ENCODE measurements at places on chromosomes 4 and X. TPM values are rescaled to one million over a fixed set of nuclear protein-coding genes. Genes with fewer than 3 reads are reported as not detected.

GRCh38 chr4:167421201-167421600 is 186.9 kb upstream of the SPOCK3 start:
- DNase-seq: no peak

DNA sequence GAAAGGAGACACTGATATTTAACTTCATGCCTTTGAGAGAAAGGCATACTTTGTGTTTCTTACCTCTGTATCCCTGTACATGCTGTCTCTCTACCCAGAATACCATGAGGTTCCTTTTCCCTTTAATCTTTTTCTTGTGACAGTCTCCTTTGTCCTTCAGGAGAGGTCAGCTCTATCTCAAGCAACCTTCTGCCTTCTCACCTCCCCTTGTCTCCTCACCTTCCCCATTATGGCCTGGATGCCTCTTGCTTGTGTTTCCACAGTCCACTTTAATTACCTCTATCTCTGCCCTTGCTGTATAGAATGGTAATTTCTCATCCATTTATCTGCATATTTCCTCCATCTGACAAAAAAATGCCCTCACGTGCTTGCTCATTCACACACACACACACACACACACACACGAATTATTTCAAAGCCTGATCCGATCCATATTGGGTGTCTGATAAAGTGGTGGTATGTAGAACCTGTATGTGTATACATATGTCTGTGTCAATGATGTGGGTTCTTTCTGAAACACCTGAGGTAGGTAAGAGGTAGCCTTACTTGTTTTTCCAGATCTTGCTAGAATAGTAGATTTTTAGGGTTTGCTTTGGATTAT is 28.5 kb downstream of the MSN start:
- DNase-seq: no peak

- DNase-seq: no peak
Measured at GRCh38 chrX:35406386-35406785, 391.8 kb upstream of the MAGEB16 start.

GRCh38 chrX:155959018-155959587 is 38.4 kb upstream of the IL9R start:
- DNase-seq: no peak

- DNase-seq: no peak
Measured at GRCh38 chr4:100428051-100428450, 89.8 kb downstream of the EMCN start.

DNA sequence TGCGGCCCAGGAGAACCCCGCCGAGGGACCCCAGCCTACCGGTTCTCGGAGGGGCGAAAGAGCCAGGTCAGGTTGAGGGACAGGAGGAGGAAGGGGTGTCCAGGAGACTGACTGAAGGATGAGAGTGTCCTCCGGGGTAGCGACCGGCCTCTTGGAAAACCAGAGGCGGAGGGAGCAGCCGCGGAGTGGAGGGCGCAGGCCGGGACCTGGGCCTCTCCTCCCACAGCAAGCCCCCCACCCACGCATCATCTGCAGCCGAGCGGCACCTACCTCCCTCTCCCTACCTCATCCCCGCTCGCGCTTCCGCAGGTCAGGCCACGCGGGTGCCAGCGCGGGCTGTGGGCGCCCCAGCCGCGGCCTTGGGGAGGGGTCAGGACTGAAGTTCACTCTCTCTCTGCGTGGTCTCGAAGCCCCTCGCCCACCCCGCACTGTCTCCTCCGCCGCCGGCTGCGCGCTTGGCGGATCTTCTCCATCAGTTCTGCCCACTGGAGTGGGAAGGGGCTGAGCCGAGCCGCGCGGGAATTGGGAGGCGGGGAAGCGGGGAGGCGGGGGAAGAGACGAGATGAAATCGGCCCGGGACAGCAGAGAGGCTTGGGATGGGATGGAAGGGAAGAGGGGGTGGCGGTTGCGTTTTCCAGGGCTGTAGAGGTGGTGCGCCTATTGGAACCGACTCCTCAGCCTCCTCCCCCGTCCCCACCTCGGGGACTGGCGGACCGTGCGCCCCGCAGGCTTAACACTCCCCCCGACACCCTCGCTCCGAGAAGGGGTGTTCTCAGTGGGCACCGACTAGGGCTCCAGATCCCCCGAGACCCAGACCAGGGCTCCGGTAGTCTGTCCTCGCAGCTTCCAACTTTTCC is 1.8 kb downstream of the NLGN4X start:
- no peak for DNase-seq

GRCh38 chr4:75004755-75005668 is 72.1 kb downstream of the PARM1 start:
- no peak for DNase-seq

GRCh38 chr4:59969909-59970308 is 1230.2 kb upstream of the ADGRL3 start:
- DNase-seq: no peak

DNA sequence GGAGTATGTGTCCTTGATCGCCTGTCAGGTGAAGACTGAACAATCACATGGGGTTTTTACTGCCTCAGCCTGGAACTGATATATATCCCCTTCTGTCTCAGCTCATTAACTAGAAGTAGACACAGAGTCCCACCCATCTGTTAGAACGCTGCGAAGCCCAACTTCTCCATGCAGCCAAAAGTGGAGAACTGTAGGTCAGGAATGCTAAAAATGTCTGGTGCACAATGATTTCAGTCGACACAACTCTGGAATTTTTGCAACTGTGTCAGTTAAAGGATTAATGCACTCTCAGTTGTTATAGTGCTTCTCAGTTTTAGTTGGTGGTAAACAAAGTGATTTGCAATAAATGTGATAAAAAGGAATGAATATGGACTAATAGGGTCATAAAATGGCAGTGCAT is 287.2 kb downstream of the INPP4B start:
- DNase-seq: no peak

DNA sequence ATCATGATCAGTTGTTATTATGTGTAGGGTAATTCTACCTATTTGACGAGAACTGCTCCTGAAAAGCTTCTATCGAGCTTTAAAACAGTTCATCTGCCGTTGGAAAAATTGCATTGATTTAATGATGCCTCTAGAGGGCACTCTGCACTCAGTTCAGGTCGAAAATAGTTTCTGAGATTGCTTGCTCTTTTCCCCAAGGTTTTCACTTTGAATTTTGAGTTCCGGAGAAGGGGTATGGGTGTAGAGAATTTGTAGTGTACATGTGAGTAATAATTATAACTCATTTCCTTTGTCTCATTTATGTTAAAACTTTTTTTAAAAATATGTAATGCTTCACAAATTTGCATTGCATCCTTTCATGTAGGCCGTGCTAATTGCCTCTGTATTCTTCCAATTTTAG is 28.4 kb upstream of the TNIP3 start:
- DNase-seq: peak; percentile 25

DNA sequence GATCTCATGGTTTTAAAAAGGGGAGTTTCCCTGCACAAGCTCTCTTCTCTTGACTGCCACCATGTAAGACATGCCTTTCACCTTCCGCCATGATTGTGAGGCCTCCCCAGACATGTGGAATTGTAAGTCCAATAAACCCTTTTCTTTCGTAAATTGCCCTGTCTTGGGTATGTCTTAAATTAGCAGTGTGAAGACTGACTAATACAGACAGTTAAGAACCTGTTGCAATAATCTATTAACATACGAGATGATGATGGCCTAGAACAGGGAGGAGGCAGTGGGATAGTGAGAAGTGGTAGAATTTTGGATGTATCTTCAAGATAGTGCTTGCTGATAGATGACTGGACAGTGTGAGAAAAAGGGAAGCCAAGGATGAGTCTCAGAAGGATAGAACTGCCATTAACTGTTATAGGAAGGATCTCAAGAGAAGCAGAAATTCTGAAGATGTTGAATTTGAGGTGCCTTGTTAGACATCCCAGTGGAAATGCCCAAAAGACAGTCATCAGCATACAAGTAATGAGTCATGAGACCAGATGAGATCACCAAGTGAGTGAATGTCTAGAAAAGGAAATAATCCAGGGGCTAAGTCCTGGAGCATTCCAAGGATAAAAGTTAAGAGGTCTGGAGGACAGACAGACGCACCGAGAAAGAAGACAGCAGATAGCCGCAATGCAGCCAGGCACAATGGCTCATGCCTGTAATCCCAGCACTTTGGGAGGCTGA is 38.8 kb upstream of the UGDH start:
- no peak for DNase-seq

DNA sequence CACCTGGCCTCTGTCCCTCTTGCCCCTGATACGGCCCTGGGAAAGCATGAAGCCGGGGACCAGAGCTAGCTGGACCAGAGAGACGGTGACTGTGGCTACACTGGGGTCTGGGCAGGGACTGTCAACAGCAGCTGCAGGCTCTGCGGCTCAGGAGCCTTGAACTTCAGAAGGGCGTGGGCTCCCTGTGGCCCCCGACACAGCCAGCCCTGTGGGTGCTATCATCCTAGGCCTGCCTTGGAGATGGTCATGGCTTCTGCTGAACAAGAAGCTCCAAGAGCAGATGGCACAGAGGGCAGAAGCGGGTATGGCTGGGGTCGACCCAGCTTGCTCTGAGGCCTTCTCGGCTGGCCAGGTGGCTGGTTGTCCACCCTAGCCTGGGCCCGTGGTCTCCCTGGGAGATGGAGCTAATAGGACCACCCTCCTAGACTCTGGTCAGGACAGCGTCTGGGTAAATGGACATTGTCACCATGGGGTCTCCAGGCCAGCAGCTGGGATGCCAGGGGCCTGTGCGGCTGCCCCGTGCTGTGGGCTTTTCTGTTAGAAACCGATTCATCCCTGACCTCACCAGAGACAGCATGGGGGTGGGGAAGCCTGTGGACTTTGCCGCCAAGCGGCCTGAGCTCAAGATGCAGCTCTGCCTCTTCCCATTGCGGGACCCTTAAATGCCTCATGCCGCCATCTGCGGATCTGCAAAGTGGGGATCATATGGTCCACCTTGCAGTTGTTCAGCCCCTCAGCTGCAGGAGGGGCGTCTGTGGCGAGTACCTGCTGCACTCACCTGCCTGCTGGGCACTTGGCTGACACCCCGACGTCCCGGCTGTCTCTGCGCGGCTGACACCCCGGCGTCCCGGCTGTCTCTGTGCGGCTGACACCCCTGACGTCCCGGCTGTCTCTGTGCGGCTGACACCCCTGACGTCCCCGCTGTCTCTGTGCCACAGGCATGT is 21.1 kb downstream of the CPZ start:
- no peak for DNase-seq

GRCh38 chr4:22597471-22597870 is 81.6 kb upstream of the ADGRA3 start:
- DNase-seq: no peak

SRPX2 gene
- total RNA-seq: not detected

SOWAHB gene
- total RNA-seq: not detected

PAGE5 gene
- total RNA-seq: not detected

TDO2 gene
- not detected for total RNA-seq

ZNF280C gene
- total RNA-seq: 4.6 TPM

SSX2 gene
- not detected for total RNA-seq

All from activated CD4-positive, alpha-beta T cell treated with anti-CD3 and anti-CD28 coated beads, Interleukin-2, amount 10 ng/mL, durations not matched to agents 7 days and 5 days (primary cell).